CD14-positive monocyte (primary cell): ENCODE measurements at places on chromosomes 3 and 15.

- no peak for DNase-seq
Measured at GRCh38 chr3:101995371-101996046, 146.2 kb downstream of the NFKBIZ start.

GRCh38 chr15:38842226-38842625 lies 277.6 kb upstream of the RASGRP1 start:
- no peak for DNase-seq

DNA sequence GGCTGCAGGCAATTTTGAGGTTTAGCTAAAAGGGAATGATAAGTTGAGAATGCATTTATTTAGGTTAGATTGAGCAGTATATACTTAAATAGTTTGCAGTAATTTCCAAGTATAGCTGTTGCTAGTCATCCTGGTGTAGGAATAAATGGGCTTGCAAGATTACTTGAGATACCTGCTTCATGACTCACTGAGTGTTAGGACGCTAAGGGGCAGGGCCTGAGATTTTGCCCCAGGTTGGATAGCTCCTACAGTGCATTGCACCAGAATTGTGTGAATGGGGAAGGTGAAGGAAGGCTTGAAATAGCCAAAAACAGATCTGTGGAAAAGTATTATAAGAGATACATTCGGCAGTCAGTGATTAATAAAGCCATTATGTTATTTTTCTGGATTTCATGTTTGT lies 72.8 kb downstream of the KCNH8 start:
- DNase-seq, result no peak

GRCh38 chr3:3556078-3556477 lies 243.2 kb upstream of the LRRN1 start:
- no peak for DNase-seq

GRCh38 chr3:17742880-17743657 lies 638 bp upstream of the TBC1D5 start:
- DNase-seq, result no peak

GRCh38 chr3:42926310-42926709 lies 20.4 kb downstream of the ZNF662 start:
- DNase-seq, result no peak

- DNase-seq, result no peak
Measured at GRCh38 chr3:132652640-132653270, 6.9 kb downstream of the ACAD11 start.

GRCh38 chr3:105771392-105771791 lies 97.4 kb downstream of the CBLB start:
- DNase-seq, result no peak

GRCh38 chr3:139101396-139101795 lies 56.7 kb upstream of the PRR23C start:
- no peak for DNase-seq

- no peak for DNase-seq
Measured at GRCh38 chr3:157125101-157125500, 34.8 kb downstream of the CCNL1 start.

- no peak for DNase-seq
Measured at GRCh38 chr3:180764481-180764880, 85.2 kb upstream of the CCDC39 start.

DNA sequence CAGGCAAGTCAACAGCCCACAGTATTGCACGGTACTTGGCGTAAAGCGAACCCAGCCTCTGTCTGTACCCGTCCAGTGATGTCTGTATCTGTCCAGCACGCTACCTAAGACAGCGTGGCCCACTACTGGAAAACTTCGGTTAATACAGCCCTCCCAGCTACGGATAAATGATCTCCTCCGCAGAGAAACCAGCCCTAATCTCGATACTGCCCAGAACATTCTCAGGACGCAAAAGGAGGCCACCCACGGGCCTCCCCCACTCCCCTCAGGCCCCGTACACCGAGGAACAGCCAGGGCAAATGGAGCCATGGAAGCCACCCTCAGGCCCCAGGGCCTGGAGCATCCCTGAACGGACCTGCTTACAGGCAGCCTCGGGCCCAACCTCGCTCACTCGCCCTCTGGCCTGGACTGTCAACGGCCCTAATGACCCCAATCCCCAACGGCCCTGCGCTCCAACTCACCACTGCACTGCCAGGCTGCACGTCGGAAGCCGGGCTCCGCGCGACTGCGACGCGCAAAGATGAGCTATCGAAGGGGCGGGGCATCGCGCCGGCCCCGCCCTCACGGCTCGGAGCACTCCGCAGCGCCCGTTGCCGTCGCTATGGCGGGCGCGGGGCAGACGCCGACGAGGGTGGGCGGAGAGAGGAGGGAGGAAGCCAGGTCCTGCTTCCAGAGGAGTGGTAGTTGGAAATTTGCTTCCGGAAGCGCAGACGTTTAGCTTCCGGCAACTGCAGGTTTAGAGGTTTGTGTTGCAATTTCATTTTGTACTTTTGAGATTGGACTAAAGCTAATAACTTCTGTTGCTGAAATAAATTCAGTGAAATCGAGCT lies at the start of gene SKIC8:
Gene SKIC8 (minus strand): TSS at position 509 of the 830 bp plus-strand sequence. CDS start 3,923 bp downstream, outside the sequence.
- DNase-seq, result peak; percentile 89

DNA sequence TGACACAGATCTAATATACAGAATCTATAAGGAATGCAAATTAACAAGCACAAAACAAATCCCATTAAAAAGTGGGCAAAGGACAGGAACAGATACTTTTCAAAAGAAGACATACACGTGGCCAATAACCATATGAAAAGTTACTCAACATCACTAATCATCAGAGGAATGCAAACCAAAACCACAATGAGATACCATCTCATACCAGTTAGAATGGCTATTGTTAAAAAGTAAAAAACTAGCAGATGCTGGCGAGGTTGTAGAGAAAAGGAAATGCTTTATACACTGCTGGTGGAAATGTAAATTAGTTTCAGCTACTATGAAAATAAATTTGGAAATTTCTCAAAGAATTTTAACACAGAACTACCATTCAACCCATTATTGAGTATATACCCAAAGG lies 50.7 kb downstream of the ADAMTS17 start:
- no peak for DNase-seq

- no peak for DNase-seq
Measured at GRCh38 chr3:178392511-178392926, 143.7 kb upstream of the KCNMB2 start.

- no peak for DNase-seq
Measured at GRCh38 chr15:93830221-93831080, 400.9 kb upstream of the MCTP2 start.

- DNase-seq, result no peak
Measured at GRCh38 chr3:187044206-187044605, 95.1 kb downstream of the RPL39L start.

DNA sequence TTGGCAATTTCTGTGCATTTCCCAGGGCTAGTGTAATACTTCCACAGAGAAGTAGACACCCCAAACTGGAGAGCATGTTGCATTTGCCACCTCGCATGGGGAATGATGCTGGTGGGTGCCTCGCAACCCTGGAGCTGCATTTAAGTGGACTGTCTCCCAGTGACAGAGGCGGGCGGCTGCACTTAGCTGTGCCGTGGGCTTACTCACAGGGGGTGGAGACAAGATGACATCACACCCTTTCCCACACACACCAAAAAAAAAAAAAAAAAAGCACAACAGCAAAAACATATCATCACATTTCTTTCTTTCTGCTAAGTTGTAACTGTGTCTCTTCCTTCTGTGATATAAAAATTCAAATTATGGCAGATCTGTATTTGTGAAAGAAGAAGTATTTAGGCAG lies at the start of gene ABI3BP:
Gene ABI3BP (minus strand): TSS at position 113 of the 400 bp plus-strand sequence. CDS start 37 bp downstream, at position 76.
- no peak for DNase-seq

- no peak for DNase-seq
Measured at GRCh38 chr3:141235661-141236171, 4.1 kb downstream of the PXYLP1 start.

GRCh38 chr3:53530205-53530604 lies 35.8 kb downstream of the CACNA1D start:
- DNase-seq, result no peak

DNA sequence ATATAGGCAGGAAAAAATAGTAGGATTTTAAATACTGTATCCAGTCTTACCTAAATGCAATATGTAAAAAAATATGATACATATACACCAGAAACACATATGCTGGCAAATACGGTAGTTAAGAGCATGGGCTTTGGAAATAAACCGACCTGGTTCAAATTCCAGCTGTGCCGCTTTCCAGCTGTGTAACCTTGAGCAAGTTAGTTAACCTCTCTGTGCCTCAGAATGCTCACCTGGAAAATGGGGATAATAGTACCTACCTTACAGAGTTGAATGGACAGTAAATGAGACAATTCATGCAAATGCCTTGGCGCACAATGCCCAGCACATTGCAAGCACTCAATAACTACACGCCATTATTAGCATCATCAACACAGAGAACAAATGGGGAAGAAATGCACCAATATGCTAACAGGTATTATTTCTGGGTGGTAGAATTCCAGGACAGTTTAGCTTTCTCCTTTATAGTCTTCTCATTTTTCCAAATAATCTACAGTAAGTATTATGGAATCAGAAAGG lies 50.6 kb downstream of the SUMF1 start:
- no peak for DNase-seq
